Activated T-cell treated with anti-CD3 and anti-CD28 coated beads for 48 hours (primary cell): ENCODE measurements at places on chromosomes 5 and 9.

DNA sequence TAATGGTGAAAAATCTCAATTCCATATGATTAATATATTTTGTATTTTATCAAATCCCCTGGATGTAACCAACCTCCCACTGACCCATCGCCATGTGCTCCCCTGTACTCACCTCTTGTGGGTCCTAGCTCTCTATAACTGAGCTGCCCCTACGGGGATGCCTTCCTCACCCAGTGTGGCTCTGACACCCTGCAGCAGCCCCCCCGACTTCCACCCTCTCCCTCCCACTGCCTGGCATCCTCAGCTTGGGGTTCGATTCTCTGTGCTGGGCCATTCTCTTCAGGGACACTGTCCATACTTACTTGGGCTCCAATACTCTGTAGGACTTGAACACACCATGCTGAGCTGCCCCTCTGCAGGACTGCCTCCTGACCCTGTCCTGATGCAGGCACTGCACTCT, 87.1 kb downstream of the PJA2 start:
- no peak for DNase-seq

DNA sequence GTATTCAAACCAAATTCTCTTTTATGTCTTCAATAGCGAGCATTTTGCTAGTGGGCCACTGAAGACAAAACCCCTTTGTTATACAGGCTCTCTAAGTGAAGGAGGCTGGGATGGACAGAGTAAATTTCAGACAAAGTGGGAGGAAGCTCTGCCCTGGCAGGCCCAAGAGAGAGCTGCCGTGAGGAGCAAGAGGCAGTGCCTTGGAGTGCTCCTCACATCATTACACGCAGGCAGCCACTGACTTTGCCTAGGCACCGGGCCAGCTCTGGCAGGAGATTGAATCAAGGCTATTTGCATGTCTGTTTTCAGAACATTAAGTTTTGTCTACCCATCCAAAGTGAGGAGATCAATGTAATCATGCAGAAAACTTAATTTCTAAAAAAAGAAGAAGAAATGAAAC, 167.7 kb downstream of the CCDC192 start:
- no peak for DNase-seq

DNA sequence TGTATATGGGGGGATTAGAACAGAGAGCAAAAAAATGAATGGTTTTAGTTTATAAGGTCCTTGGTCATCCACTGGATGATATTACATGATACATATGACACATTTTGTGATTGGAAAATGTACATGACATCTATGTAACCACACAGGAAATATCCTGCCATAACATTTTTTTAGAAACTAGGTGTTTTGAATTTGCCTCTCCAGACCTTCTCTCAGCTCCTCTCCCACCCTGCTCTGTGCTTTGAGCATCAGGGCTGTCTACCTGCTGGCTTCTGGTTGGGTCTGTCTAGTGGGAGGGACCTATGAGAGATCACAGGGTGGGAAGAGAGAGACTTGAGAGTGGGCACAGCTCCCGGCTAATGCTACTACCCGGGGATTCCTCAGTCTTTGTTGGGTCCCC, 24.4 kb downstream of the AKNA start:
- DNase-seq = no peak

DNA sequence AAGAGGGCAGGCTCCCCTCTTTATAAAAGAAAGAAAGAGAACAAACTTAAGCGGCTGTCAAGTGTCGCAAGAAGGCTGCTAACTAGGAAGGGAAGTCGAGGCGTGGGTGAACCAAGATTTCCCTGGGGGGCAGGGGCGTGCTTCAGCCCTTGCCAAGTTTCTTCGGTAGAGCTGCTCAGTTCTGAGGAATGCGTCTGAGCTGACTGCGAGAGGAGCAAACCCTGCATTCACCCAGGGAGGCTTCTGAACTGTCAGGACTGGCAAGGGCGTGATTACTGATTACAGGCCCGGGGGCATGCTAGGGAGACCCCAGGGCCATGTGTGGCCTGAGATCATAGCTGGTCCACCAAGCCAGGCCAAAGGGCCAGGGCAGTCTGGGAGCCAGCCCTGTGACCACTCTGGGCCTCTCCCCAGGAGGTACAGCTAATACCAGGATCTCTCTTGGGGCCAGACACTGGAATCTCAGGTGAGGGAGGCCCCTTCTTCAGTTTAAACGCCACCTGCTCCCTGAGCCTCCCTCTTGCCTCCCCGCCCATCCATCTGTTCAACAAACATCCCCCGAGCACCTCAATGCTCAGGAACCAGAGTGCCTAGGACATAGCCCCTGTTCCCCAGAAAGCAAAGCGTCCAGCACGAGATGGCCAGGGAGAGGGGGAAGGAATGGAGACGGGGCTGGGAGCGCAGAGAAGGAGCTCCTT, 30.9 kb downstream of the SARDH start:
- DNase-seq = no peak

DNA sequence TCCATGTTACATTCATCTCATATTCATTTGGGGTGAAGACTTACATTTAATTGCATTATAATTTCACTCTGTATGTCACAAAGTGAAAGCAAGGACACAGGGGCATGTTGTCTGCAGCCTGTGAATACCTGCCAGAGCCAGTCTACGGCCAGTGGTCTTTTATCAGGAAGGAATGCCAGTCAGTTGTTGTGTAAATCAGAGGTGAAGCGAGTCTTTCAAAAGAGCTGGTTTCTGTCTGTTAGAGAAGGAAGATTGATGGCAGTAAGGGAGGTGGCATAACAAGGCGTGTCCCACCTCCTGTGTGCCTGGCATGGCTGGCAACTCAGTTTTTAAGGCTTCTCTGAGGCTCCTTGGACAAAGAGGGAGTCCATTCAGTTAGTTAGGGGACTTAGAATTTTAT, 18.1 kb upstream of the SYK start:
- DNase-seq = no peak
